Astrocyte of the spinal cord (primary cell): ENCODE measurements at places on chromosomes 3 and 15.

DNA sequence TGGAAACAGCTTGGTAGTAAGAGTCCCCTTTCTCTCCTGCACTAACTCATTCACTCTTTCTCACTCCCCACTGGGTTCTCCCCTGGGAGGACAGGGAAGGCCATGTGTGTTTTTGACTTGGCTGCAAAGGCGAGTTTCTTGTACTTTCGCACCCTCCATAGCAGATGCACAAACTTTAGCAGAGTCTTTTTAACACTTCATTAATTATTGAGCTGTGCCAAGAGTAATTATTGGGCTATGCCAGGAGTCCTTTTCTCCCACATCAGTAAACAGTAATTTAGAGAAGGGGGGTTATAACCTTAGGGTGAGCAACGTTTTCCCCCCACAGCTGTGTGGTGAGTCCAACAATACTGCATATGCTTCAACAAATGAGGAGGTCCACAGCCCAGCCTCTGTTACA, 224.4 kb upstream of the ATP11B start:
- no peak for DNase-seq

DNA sequence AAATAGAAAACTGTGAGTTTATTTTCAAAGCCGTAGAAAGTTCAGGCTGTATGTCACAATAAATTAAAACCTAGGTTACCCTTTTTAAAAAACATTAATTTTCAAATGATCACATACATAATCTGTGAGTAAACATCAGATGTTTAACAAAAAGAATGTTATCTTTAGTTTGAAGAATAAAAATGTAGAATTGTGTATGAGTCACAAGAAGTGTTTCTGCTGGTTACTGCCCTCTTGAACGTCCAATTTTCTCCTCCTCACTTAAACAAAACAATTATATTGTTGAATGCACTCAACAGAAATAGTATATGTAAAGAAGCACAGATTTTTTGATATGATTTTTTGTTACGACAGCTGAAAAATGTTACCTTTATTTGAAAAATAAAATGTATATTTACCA, 855.1 kb downstream of the ROBO1 start:
- DNase-seq, result no peak

- no peak for DNase-seq
These were observed 19.4 kb downstream of the RIOX2 start for GRCh38 chr3:97952872-97953271.

- no peak for DNase-seq
These were observed 5.4 kb downstream of the CCDC54 start for GRCh38 chr3:107382631-107383030.

DNA sequence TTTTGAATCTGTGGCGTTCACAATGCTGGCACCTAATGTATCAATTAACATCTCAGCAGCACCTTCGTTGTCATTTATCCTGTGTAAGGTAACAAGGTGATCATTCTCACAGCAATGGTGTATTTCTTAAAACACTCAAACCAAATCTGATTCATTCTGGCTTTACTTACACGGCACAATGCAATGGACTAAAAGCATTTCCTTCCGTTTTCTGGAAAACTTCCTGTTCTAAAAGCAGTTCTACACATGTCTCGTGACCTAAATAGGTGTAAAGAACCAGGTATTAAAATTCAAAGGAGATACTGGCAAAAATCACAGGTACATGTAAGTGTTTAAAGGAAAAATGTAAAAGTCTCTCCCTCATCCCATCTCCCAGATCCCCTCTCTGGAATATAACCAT, 77.8 kb downstream of the BTD start:
- DNase-seq, result no peak

GRCh38 chr3:177742273-177742672, 545.0 kb upstream of the TBL1XR1 start:
- DNase-seq, result no peak

GRCh38 chr3:72479651-72480215, 368.5 kb downstream of the SHQ1 start:
- DNase-seq, result no peak
